ENCODE measurements at places on chromosomes 11 and 22.

- no peak for DNase-seq
Observed at GRCh38 chr11:112884012-112884767, 77.0 kb upstream of the NCAM1 start.

- no peak for DNase-seq
Observed at GRCh38 chr22:22933100-22933806, 45.6 kb downstream of the IGLL5 start.

DNA sequence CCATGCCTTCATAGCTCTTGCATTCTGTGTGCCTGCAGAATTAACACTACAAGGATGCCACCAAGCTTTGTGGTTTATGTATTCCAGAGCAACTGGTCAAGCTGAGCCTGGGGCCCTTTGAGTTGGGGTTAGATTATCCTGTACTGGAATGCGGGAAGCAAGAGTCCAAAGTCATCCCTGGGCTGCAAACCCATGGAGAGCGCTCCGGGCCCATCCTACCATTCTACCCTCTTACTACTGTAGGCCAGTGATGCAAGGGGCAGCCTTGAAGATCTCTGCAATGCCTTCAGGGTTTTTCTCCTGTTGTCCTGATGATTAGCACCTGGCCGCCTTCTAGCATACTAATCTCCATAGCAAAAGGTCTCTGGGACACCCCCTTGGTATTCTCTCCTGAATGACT is 51.3 kb downstream of the TUG1 start:
- no peak for DNase-seq

GRCh38 chr11:63622323-63622722 is 8.1 kb upstream of the PLAAT3 start:
- DNase-seq, result no peak

GRCh38 chr11:90774727-90775566 is 552.1 kb upstream of the CHORDC1 start:
- DNase-seq, result no peak

GRCh38 chr22:39101226-39101625 is 4.2 kb downstream of the APOBEC3H start:
- DNase-seq, result no peak
